ENCODE measurements at places on chromosomes 7 and 10.

GRCh38 chr7:27661811-27662489 lies 733 bp downstream of the HIBADH start:
- DNase-seq: no peak

GRCh38 chr7:18294411-18294810 lies 201.1 kb upstream of the HDAC9 start:
- DNase-seq: no peak

DNA sequence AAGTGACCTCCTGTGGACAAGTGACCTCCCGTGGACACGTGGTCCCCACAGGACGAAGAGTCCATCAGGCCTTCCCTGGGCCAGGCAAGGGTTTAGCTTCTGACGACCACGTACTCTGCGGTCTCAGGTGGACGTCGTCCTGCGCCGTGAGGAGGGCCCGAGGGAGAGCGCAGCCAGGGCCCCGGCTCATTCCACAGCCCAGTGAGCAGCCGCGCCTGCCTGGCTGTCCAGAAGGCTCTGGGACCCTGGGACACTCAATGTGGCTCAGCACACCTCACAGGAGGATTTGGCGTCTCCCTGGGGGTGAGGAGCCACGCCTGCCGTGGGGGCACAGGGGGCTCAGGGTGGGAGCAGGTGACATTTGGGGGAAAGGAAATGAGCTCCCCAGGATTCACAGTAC lies 64.4 kb upstream of the CFAP46 start:
- no peak for DNase-seq

- DNase-seq: no peak
These were observed 227.6 kb downstream of the ANKRD7 start for GRCh38 chr7:118452128-118452527.

DNA sequence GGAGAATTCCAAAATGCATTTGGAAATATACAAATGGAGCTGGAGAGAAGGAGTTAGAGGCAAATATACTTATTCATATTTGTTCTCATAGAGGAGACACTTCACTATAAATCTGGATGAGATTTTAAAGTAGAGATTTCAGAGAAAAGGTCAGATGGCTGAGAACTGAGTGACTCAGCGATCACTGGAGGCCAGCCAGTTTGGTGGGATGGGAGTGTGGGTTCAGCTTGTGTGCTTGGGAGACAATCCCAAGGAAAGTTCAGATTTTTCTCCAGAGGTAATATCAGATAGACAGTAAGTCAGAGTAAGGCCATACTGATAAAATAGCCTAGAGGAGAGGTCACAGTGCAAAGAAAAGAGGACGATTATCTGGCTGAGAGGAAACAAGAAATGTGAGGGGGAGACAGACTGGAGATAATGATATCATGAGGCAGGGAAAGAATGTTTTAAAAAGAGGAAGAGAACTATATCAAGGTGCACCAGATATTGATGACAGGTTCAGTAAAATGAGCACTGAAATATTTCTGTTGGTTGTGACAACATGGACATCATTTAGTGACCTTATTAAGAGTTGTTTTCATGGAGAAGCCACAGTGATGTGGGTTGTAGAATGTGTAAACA lies 67.0 kb downstream of the MDFIC start:
- no peak for DNase-seq
